Stimulated activated CD4-positive, alpha-beta T cell treated with anti-CD3 and anti-CD28 coated beads, Interleukin-15, amount 100 ng/mL, for 48 hours (primary cell): ENCODE measurements at places on chromosomes 13 and 19.

DNA sequence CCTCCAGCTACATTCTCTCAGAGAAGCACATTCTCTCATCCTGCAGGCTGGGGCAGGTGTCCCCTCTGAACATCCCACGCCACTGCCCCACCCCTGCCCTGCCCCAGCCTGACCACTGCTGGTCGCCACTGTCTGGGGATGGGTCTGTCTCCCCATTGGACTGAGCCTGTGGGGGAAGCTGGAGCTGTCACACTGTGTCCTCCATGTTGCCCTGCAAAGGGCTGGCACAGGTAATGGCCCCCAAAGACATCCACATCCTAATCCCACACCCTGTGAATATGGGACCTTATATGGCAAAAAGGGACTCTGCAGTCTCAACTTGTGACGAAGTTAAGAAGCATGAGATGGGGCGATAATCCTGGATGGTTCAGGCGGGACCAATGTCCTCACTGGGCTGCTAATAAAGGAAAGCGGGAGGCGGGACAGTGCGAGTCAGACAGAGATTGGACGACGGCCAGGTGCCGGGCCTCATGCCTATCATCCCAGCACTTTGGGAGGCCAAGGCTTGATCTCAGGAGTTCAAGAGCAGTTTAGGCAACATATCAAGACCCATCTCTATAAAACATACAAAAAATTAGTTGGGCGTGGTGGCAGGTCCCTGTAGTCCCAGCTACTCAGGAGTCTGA lies 9.1 kb downstream of the AP2S1 start:
- no peak for DNase-seq

DNA sequence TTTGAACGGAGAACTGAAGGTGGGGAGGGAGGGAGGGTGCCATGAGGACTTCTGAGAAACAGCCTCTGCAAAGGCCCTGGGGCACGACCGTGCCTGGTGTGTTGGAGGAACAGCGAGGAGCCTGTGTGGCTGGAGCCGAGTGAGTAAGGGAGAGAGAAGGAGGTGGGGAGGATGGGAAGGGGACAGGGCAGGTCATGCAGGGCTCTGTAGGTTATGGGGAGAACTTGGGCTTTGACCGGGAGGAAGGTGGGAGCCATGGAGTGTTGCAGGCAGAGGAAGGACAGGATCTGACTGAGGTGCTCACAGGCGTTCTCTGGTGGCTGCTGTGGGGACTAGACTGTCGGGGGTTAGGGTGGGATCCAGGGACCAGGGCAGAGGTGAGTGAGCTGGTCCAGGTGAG lies 6.7 kb downstream of the MPND start:
- DNase-seq, result no peak

DNA sequence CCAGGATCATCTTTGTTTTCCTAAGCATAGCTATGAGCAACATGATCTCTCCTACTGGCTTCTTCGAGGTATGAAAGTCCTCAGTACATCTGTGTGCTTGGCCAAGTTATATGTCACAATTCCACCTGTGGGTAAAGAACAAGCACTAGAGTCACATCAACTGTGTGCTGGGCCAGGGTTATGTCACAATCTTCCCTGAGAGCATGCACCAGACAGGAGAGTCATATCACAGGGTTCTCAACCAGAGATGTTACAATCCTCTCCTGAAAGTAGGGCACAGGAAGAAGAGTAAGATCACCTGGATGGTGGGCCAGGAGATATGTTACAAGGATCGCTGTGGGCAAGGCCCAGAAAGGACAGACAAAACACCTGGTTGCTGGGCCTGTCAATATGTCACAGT lies 143.7 kb downstream of the ZNF675 start:
- no peak for DNase-seq

DNA sequence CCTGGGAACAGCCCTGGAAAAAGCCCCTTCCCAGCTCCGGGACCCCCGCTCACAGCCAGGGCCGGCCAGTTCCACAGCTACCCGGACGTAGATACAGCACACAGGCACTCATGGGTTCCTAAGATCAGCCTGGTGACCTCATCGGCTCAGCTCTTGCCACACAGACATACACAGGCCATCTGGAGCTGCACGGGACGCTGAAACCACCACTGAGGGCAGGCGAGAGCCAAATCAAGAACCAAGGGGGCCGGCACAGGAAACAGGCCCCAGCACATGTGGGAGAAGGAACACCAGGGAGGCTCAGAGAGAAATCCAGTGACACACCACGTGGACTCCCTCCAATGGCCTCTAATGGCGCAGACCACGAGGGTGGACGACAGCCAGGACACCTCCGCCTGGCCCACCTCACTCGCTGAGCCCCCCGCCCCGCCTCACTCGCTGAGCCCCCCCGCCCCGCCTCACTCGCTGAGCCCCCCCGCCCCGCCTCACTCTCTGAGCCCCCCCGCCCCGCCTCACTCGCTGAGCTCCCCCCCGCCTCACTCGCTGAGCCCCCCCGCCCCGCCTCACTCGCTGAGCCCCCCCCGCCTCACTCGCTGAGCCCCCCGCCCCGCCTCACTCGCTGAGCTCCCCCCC lies 69.7 kb upstream of the C13orf46 start:
- no peak for DNase-seq

- DNase-seq, result no peak
These were observed 378.5 kb downstream of the MYO16 start for GRCh38 chr13:109007946-109008345.

GRCh38 chr13:110269509-110270185 lies 37.3 kb downstream of the COL4A1 start:
- no peak for DNase-seq

- no peak for DNase-seq
These were observed 524.6 kb downstream of the EFNB2 start for GRCh38 chr13:106010836-106011235.

- DNase-seq, result no peak
These were observed 3.9 kb upstream of the FAM216B start for GRCh38 chr13:42777467-42777866.

GRCh38 chr19:39170386-39171231 lies 26.2 kb upstream of the NCCRP1 start:
- no peak for DNase-seq

DNA sequence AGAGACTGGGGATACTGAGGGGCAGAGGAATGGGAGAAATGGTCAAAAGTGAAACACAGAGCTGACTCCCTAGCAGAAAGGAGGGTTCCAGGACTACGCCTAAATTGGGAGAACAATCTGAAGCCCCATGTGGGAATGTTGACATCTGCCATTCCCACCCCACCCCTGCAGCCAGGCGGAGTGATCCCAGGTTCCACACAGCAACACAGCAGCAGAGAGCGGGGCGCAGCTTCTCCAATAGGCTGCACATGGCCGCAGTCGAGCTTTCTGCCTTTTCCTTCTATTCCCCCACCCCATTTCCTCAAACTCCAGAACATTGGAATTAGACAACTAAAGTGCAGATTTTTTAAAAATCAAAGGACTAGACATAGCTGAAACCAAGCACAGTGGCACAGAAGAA lies 104.7 kb downstream of the UBL3 start:
- no peak for DNase-seq

GRCh38 chr13:30308548-30308947 lies 1.2 kb upstream of the KATNAL1 start:
- no peak for DNase-seq

- DNase-seq, result no peak
These were observed 905.5 kb downstream of the UQCRFS1 start for GRCh38 chr19:28307487-28307886.

- DNase-seq, result no peak
These were observed 120.3 kb downstream of the ZDHHC20 start for GRCh38 chr13:21338639-21339278.

- DNase-seq, result no peak
These were observed 64.0 kb downstream of the ALOX5AP start for GRCh38 chr13:30799356-30799824.

DNA sequence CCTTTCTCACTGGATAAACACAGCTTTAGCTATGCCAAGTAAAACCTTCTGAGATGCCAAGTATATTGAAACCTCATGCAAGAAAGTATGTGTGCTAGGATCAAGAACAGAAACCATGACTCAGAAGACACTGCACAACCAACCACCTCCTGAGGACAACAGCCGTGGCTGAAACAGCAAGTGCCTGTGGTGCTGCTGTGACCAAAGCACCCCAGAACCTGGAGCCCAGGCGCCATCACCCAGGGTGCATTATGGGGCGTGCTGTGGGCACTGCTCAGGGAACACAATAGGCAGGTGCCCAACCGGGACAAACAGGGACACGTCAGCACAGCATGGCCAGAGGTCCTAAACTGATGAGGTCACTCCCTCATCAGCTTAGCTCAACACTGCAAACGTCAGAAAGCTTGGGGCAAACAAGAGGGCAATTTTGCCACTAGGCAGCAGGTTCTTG lies 101.3 kb upstream of the SLC15A1 start:
- DNase-seq, result peak; percentile 63

GRCh38 chr13:113324398-113324797 lies 27.4 kb downstream of the LAMP1 start:
- no peak for DNase-seq

- DNase-seq, result no peak
These were observed 4.0 kb downstream of the DDX39A start for GRCh38 chr19:14414926-14415690.

GRCh38 chr19:1675633-1676350 lies 23.4 kb upstream of the TCF3 start:
- DNase-seq, result no peak

DNA sequence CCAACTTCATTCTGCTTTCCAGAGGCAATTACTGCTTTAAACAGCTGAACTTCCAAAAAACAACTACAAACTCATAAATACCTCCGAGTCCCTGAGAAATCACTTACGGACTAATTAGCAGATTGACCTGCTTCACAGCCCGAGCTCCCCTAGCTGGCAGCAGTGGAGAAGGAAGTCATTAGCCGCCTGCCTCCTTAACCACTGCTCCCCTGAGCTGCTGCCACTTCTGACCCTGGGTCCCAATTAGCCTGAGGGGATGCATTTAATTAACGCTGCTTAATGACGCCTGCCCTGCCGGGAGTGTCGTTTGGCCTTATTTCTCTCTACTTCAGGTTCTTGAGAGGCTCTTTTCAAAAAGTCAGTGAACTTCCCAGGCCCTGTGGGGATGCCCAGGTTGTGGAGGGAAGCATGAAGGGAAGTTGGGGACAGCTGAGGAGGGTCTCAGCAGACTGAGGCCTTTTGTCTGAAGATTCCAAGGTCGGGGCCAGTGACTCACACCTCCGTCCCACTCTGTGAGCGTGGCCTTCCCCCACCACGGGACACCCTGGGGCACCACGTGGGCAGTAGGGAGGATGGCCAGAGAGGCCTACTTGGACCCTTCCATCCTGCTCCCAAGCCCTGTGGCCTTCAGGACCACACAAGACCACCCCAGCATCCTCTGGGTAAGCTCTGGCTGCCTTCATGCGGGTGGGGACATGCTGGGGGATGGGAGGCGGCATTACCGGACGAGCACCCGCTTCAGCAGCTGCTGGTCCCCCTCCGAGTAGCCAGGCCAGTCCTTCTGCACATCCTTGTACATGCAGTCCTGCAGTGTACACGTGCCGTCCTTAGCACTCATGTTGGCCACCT lies 19.8 kb upstream of the ISYNA1 start:
- no peak for DNase-seq

GRCh38 chr19:23116802-23117571 lies at the start of gene ZNF730:
Gene ZNF730, plus strand, starts transcription at chr19:23117025. Its CDS starts 149 bp downstream, at chr19:23117174.
- DNase-seq, result peak; percentile 67

DNA sequence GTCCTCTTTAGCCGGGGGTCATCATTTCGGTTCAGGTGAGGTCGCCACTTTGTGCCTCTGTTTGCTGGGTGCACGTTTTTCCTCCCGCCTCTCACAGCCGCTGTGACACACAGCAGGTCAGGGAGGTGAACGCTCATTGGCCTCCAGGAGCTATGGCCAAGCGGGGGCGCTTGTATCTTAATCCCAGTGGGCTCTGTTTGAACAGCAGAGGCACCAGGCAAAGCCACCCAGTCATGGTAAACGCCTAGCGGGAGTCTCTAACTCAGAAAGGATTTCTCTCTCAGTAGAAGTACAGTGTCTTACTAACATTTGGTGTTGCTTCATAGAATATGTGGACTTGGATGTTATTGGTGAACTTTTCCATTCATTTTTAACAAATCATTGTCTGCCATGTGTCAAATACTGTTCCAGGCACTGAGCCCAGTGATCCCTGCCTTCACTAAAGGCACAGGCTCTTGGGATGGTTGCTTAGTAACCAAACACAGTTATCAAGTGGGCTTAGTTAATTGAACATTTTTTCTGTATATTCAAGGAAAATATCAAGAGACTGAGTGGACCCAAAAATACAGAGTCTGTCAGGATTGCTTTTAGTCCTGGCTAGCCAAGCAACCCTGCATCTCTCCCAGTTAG lies 186.7 kb downstream of the STK24 start:
- no peak for DNase-seq

DNA sequence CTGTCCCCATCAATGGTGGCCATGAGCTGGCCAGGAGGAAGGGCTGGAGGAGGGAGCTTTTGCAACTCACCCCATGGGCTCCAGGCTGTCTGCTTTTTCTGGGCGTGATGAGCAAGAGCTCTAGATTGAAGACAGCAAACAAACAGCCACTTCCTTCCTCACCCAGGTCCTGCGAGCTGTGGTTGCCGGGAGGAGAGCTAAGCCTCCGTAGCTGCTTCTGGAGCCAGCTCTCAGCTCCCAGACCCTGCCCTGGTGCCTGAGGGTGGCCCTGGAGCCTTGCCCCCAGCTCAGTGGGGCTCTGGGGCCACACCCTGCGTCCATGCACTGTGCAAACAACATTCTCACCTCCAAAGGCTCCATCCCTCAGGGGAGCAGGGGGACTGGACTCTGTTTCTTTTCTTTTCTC lies 6.2 kb downstream of the MYO1F start:
- no peak for DNase-seq

DNA sequence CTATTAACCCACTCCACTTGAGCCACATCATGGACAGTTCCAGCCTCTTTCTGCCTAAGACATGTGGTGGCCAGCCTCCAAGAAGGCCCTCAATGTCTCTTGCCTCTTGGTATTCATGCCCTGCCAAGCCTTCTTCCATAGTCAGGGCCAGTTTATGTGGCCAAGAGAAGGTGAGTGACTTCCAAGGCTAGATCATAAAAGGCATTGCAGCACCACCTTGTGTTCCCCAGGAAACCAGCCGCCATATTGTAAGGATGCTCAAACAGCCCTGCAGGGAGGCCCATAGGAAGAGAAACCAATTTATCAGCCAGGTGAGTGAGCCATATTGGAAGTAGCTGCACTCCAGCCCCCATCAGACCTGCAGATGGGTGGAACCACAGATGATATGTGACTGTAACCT lies 12.3 kb upstream of the DNMT1 start:
- DNase-seq, result no peak

- no peak for DNase-seq
These were observed 373.1 kb downstream of the DIAPH3 start for GRCh38 chr13:59790626-59791025.

- DNase-seq, result no peak
These were observed 96.5 kb downstream of the ING1 start for GRCh38 chr13:110809871-110810486.

DNA sequence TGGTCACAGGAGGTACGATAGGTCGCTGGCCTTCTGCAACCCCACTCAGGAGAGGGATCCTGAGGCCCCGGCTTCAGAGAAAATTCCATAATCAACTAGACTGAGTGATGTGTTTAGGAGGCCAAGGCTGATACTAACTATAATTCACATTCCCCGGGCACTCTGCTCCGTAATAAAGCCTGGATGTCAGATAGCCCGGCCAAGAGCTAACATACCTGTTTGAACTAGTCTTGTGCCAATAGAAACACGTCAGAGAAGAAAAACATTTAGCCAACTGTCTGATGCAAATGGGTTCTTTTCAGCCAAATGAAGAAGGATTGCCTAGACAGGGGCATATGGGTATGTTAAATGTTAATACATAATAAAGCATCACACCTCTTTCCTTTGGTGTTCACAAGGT lies 204.2 kb downstream of the TSHZ3 start:
- DNase-seq, result no peak

- DNase-seq, result no peak
These were observed 933.9 kb downstream of the DIAPH3 start for GRCh38 chr13:59229861-59230260.
